Liver (tissue), 10 donors: ENCODE measurements at places on chromosomes 2 and 18. TPM values are rescaled to one million over a fixed set of nuclear protein-coding genes. Genes with fewer than 3 reads are reported as not detected.

DNA sequence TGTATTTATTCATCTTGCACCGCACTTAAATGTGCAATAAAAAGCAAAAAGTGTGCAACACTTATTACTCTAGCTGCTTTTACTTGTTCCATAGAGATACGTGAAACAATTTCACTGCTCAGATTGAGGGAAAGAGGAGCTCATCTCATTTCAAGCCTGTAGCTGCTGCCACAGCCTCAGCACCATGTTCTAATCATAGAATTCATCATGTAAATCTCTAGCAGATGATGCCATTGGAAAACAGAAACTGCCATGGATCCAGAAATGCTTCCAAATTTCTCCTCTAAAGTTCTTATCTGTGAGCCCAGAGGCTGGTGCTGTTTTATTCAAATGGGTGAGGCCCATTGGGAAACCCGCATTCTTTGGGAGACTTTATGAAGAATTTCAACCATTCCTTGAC is 2.0 kb downstream of the CDC42EP3 start:
- no peak for DNase-seq

- DNase-seq: no peak
Measured at GRCh38 chr2:133312038-133312729, 256.1 kb downstream of the NCKAP5 start.

GRHL1 gene
- polyA plus RNA-seq: 3.6 TPM

- no peak for DNase-seq
Measured at GRCh38 chr2:118274841-118275510, 186.7 kb downstream of the INSIG2 start.

DNA sequence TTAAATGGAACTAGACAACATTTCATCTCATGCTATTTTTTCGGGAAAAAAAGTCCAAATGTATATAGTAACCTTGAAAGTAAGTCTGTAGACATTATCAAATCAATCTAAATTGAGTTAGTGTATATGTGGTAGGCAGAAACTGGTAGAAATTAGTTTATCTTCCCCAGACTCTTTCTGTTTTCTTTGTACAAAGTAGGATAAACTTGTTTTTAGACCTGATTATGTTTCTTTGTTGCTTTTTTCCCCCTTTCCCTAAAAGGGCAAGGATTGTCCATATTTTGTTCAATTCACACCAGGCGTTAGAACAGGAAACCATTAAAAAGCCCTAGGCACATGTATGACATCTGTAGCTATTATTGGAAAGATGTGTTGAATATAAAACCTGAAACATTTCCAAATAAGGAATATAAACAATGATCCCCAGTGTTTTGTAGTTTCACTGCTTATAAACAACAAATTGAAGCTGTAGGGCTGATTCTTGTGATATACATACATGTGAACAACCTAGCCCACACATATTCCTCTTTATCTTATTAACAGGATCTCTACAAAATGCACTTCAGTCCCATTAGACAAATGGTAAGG is 528.3 kb downstream of the PARD3B start:
- DNase-seq: no peak

SIX2 gene
- polyA plus RNA-seq: not detected

DNA sequence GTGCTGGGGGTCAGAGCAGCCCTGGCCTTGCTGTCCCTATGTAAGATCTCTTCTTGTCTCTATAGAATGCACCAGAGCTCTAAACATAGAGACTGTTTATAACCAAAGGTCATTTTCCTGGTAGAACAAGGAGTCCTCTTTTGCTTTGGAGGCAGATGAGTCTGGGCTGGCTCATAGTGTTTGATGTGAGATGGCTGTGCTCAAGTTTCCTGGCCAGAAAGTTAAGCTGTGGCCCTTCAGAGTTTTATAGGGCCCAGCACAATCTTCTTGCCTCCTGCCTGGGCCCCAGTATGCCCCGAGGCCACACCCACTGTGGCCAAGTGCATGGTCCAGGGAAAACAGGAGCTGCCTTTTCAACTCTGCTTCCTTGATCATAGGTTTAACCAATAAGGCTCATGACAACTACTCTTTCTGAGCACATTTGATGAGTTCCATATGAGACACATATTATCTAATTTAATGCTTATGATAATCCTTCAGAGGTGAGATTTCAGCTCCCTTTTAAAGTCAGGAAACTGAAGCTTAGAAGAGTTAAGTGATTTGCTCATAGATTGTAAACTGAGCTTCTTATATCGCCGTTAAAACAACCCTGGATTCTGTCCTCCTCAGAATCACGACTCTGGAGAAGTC is 66.3 kb downstream of the MYCN start:
- DNase-seq: no peak

GRCh38 chr2:220000080-220000479 is 372.6 kb downstream of the SLC4A3 start:
- DNase-seq: no peak

SCN7A gene
- polyA plus RNA-seq: 1.6 TPM

GRCh38 chr2:122390406-122390805 is 635.0 kb downstream of the TSN start:
- no peak for DNase-seq

GRCh38 chr2:73611867-73612266 is 30.4 kb downstream of the NAT8 start:
- DNase-seq: no peak

- no peak for DNase-seq
Measured at GRCh38 chr2:170675701-170676100, 39.4 kb upstream of the SP5 start.

NMUR1 gene
- polyA plus RNA-seq: 0.36 TPM

SPDYA gene
- not detected for polyA plus RNA-seq

ING5 gene
- 7.8 TPM for polyA plus RNA-seq

DNA sequence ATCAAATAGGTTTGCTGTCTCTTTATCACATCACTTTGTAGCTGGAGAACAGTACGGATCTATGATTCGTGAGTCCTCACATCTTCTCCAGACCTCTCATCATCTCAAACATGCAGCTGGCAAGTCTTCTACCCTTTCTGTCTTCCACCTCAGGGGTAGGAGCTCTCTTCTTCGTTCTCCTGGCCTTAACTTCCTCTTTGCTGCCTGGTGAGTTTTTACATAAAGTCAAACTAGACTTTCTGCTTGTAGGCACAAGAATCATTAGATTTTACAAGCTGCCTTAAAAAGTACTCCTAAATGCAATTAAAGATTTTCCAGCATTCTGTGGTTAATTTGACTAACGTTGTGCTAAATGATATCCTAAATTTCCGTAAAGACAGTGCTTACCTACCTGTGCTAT is 43.7 kb upstream of the TANK start:
- DNase-seq: no peak

DNA sequence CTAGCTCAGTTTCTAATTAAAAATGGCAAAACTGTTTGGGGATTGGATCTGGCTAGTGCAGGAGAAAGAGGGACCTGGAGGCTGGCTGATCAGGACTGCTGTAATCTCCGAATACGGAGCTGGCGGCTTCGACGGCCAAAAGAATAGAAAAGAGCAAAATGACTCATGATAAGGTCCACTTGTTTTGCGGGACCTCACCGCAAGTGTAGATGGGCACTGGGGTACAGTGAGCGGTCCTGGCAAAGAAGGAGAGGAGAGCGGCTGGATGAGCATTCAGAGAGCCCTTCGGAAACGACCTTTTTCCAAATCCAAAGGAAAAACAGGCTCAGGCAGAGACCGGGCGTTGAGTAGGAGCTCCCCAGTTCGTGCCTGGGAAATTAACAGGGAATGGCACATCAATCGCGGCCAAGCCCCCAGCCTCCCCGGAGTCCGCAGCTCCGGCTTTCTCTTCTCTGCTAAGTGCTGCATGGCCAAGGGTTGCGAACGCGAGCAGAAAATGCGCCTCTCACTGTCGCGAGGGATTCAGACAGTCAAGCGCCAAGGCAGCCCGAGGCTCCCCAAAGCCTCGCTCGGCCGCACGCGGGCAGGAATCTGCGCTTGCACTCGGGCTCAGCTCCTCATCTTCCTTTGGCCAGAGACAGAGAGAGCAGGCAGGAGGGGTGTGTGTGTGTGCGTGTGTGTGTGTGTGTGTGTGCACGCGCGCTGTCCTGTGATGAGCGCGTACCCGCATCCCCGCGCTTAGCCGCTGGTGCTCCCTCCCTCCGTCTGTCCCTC is 1.8 kb downstream of the DCC start:
- no peak for DNase-seq

FAP gene
- polyA plus RNA-seq: 0.23 TPM

DNA sequence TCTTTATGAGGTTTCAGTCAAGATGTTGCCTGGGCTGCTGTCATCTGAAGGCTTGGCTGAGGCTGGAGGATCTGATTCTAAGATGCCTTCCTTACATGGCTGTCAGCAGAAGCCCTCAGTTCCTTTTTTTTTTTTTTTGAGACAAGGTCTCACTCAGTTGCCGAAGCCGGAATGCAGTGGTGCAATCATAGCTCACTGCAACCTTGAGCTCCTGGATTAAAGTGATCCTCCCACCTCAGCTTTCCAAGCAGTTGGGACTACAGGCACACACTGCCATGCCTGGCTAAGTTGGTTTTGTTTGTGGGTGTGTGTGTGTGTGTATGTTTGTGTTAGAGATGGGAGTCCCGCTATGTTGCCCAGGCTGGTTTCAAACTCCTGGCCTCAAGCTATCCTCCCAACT is 13.1 kb upstream of the SLC35F5 start:
- DNase-seq: no peak

GRCh38 chr18:64872710-64873458 is 724.0 kb upstream of the LINC00305 start:
- no peak for DNase-seq

- no peak for DNase-seq
Measured at GRCh38 chr2:201859949-201860348, 53.6 kb downstream of the CDK15 start.

KYNU gene
- polyA plus RNA-seq: 32.2 TPM

DNA sequence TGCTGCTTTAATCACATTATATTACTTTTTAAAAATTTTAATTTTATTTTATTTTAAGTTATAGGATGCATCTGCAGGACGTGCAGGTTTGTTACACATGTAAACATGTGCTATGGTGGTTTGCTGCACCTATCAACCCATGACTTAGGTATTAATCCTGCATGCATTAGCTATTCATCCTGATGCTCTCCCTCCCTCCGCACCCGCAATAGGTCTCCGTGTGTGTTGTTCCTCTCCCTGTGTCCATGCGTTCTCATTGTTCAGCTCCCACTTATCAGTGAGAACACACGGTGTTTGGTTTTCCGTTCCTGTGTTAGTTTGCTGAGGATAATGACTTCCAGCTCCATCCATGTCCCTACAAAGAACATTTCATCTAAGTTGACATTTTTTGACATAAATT is 283.2 kb downstream of the CYRIA start:
- no peak for DNase-seq

DNA sequence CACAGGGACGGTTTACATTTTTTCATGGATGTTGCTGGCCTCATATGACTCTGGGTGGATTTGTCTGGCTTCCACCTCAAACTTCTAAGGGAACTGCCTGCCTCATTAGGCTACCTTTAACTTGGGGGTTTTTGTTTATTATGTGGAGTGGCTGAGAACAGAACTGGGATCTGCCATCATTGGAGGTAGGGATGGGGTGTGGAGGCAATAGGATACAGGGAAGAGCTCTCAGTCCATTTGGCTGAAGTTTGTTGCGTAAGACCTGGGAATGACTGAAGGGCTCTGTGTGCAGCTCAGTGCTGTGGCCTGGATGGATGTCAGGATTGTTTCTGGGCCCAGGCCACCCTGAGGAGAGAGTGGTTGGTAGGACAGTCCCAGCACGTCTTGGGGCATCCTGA is 31.2 kb downstream of the ASB1 start:
- no peak for DNase-seq

DNA sequence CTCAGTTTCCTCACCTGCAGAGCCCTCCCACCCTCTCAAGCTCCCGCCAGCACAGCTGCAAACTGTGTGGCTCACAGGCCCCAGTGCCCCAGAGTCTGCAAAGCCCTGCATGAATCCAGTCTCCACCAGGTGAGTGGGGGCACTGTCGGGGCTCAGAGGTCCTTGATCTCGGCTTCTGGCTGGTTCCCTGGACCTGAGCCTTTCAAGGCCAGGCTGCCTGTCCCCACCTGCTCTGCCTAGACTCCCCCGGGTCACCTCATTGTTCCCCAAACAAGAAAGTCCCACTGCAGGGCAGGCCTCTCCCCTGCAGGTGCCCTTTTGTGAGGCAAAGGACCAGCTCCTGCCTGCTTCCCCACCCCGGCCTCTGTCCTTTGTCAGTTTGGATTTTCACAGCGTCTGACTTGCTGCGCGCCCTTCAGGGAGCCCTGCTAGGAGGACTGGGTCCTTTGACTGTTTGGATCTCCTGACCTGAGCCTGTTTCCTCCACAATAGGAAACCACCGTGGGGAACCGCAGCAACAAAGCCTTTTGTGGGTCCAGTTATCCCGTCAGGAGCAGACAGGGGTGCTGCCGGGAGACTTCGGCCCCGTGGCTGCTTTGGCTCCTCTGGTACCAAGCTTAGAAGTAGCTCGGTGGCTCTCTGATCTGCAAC is 200.5 kb upstream of the HDAC4 start:
- DNase-seq: no peak

DNA sequence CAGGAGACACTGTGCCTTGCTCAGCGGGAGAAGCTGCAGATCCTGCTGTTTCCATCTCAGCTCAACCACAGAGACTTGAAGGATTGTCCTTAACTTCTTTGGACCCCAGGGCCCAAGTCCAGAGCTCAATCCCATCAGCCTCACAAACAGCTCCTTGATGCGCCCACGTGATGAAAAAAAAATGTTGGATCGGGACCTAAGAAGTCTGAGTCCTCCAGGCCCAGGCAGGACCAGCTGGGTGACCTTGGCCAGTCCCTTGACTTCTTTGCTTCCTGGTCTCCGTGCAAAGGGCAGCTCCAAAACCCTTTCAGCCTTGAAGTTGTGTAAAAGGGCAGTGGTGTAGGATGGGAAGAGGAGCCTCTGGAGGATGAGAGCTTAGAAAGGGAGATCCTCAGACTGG is 175.5 kb downstream of the ZFP36L2 start:
- no peak for DNase-seq

DNA sequence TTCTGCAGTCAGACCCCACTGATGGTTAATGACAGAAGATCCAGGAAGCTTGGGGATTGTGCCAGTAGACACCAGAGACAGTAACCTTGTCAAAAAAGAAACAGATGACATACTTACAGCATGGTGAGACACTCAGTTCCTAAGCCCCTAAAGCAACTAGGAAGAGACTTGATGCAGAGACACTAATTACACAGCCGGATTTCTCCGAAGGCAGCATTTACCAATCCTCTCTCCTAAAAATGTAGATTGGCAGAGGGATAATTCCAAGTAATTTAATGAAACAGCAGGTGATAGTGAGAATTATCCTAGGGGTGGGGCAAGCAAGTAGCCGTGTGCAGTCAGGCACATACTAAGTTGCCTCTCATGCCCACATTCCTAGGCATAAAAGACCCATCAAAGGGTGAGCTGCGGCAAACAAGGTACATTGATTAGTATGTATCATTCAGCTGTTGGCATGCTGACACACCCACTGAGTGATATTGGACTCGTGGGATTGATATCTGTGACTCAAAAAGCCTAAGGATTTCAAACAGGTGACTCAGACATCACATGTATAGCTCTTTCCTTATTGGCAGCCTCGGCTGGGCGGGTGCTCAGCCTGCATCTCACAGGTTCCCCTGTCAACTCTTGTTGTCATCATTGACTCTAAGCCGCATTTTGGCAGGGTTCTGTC is 296.7 kb upstream of the ATP5MC3 start:
- no peak for DNase-seq
